ENCODE measurements at places on chromosomes 2 and 18. TPM values are rescaled to one million over a fixed set of nuclear protein-coding genes. Genes with fewer than 3 reads are reported as not detected.
A peak's percentile ranks its signal among the peaks of the same experiment; 100 is the strongest.

- no peak for DNase-seq
Measured at GRCh38 chr2:185835974-185836373, 97.4 kb downstream of the FSIP2 start.

- DNase-seq, result no peak
Measured at GRCh38 chr2:113238871-113239839, 39.6 kb downstream of the PAX8 start.

- DNase-seq, result no peak
Measured at GRCh38 chr18:3016585-3017297, 3.8 kb upstream of the LPIN2 start.

GRCh38 chr18:22213333-22213973, 44.1 kb downstream of the GATA6 start:
- DNase-seq, result no peak

DNA sequence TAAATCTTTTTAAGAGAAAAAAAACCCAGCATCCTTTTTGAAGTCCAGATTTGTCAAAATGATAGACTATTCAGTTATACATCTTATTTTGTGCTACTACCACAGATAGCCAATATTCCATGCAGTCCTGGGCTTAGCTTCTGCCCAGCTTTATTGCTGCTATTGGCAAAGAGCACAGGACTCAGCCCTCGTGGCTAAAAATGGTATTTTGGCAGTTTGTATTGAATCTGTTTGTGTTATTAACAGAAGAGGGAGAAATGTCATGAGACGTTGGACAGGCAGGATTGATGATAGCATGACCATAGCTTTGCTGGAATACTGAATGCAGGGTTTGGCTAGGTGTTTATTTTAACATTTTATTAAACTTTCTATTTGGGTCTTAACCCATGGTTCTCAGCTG, 19.4 kb downstream of the ELAC1 start:
- no peak for DNase-seq

DNA sequence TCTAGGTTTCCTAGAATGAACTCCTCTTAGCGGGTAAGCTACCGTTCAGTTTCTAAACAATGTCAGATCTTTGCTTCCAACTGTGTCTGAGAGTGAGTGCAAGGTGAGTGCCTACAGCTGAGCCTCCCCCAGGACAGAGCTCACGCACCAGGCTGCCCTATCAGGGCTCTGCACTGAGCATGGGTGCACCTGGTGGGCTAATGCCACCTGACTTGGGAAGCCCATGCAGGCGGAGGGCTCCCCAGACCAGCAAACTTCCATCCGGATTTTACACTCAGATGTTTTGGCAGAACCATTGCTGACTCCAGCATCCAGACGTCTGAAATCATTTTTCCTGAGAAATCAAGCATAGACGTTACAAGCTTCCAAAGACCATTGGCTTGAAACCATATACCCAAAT, 16.1 kb upstream of the MLPH start:
- no peak for DNase-seq

DNA sequence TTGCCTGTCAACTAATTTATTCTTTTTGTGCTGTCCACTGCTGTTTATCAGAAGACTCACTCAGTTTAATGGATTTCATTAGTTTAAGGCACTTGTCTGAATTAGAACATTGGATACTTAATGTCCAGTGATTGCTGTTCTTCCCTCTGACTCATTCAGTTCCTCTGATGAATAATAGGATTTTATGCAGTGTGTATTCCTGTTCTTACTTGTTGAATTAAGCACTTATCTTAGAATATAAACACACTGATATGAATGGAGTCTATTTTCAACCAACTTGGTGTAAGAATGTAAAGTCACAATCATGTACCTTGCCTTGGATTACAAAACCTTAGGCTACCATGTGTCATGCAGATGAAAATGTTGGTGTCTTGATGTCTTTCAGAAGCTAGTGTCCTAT, 87.0 kb upstream of the PROKR1 start:
- DNase-seq, result no peak

DNA sequence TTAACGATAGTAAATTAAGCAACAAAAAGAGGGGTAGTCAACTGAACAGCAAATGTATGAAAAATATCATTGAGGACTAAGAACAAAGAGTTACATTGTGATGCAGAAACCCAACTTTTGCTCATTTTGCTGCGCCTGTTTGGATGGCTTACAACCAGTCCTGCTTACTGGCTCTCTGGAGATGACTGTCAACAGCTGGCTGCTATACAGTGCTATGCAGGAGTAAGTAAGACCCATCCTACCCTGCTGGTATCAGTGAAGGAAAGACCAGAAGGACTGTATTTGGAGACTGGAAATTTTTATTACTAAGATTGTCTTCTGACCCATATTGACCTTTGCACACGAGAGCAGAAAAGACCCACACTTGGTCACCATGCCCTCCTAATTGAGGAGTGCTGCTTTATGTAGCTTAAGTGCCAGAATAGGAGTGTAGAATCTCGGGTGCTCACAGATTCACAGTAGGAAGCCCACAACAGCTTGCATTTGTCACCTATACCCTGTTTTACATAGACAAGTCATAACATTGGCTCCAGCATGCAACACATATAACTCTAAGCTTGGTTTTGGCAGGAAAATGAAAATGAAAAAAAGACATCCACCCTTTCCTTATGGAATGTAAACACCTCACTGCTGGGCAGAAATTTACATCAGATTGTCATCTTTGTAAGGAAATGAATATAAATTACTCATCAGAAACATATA, 1915.0 kb upstream of the CELF4 start:
- no peak for DNase-seq

- DNase-seq, result no peak
Measured at GRCh38 chr2:227186751-227187150, 22.3 kb downstream of the COL4A3 start.

DNA sequence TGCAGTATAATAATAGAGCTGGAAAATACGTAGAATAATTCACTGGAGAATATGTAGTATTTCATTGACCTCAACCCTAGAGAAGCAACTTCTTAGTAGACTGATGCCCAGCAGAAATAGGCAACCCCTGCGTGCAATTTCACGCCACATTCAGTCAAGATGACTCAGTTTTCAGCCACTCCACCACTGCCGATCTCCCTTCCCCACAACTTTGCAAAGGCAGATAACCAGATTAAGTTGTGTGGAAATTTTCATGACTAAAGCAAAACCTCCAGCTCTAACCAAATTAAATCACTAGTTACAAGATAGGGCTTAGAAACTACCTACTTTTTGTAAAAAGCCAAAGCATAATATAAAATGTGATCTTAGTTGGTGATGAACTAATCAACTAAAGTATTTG, 63.3 kb upstream of the STK17B start:
- no peak for DNase-seq

GRCh38 chr18:57833441-57834101, 30.5 kb upstream of the ATP8B1 start:
- DNase-seq, result no peak

- no peak for DNase-seq
Measured at GRCh38 chr2:27622921-27623384, 5.9 kb downstream of the CCDC121 start.

GRCh38 chr18:79943608-79944125, 7.8 kb downstream of the SLC66A2 start:
- DNase-seq, result no peak

DNA sequence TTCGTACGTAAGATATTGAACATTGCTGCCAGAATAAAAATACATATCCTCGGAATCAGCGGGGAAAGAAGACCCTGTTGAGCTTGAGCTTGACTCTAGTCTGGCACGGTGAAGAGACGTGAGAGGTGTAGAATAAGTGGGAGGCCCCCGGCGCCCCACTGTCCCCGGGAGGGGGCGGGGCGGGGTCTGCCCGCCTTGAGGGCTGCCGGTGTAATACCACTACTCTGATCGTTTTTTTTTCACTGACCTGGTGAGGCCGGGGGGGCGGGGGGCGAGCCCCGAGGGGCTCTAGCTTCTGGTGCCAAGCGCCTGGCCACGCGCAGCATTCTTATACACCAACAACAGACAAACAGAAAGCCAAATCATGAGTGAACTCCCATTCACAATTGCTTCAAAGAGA, 324.0 kb upstream of the REG3G start:
- no peak for DNase-seq

- DNase-seq, result no peak
Measured at GRCh38 chr2:220556658-220557057, 929.2 kb downstream of the SLC4A3 start.

- DNase-seq, result peak; percentile 88
Measured at GRCh38 chr2:85421260-85422071, 3.0 kb downstream of the SH2D6 start.

- peak; percentile 48 for DNase-seq
Measured at GRCh38 chr2:102141011-102141943, 1.3 kb upstream of the IL1R1 start.

- DNase-seq, result no peak
Measured at GRCh38 chr2:125167152-125167551, 1142.1 kb downstream of the CNTNAP5 start.

DNA sequence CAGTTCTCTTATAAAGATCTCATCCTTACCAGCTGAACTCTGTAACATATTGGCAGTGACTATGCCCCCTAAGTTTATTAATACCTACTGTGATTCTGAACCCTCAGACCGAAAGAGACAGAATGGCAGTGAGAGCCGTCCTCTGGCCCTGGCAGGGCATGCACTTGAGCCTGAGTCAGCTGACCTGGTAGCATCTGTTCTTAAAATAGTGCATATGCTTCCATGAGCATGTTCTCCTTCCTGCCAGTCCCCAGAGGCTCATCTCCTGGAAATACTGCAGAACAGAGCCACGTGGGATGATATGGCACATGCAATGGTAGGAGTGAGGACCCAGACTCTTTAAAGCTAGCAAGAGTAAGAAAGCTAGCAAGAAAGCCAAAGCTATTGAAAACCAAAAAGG, 59.0 kb downstream of the RASGRP3 start:
- no peak for DNase-seq

DNA sequence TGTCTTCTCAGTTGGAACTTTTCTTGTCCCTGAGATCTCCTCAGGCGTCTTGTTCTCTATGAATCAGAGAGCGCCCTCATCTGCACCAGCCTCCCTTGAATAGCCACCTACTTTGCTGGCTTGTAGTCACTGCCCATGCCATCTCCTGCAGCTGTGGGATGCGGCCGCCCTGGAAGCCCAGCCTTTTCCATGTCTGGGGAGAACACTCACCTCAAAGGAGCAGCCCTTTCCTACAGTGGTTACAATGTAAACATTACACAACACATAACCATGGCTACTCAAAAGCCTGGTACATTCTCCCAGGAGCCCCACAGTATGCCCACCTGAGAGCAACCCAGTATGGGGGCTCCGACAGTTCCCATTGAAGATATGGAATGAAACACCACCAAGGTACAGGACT, 351.0 kb downstream of the EN1 start:
- no peak for DNase-seq

- no peak for DNase-seq
Measured at GRCh38 chr2:120760446-120761135, 24.9 kb downstream of the GLI2 start.

DNA sequence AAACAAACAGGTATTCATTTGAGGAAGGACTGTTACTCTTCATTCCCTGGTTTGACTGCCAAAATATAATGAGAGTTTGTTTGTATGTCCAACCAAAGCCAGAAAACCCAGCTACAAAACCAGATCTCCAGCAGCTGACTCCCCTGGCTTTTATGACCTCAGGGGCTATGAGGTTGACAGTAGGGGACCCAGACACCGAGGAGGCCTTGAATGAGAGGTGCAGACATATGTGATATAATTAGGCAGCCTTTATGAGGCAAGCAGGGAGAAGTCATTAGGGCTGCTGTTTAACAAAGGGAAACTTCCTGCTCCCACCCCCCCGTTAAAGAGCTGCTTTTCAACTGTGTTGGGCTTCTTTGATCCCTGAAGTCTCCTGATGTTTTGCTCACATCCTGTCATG, 236.7 kb downstream of the SLC4A3 start:
- DNase-seq, result no peak

DNA sequence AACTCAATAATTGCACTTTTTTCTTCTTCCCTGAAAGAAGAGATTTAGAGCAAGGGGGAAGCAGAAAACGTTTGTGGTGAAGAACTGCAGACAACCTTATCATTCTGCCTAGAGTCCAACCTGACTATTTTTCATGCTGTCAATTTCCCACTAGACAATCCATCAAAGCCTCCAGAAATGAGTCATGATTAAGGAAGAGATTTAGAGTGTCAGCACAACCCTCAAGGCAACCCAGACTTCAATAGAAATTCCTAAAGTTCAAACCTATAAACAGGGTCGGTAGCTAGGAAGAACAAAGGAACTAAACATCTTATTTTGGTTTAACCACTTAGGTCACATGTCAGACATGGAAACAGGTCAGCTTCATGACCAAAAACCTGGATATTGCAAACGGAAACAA, 86.9 kb downstream of the SLC25A12 start:
- DNase-seq, result no peak

- no peak for DNase-seq
Measured at GRCh38 chr18:58552057-58552461, 76.8 kb downstream of the ALPK2 start.

- no peak for DNase-seq
Measured at GRCh38 chr2:152343426-152343825, 8.5 kb downstream of the FMNL2 start.

- no peak for DNase-seq
Measured at GRCh38 chr18:25876330-25876948, 214.0 kb downstream of the SS18 start.

GRCh38 chr2:216492597-216493333, 5.9 kb upstream of the RPL37A start:
- DNase-seq, result no peak

- DNase-seq, result no peak
Measured at GRCh38 chr2:99200076-99200800, 19.3 kb downstream of the MRPL30 start.

- DNase-seq, result no peak
Measured at GRCh38 chr2:75292826-75293225, 93.5 kb upstream of the TACR1 start.

Gene REG1B
- not detected for total RNA-seq

Gene GULP1
- total RNA-seq, result 0.42 TPM

Gene PSMG2
- total RNA-seq, result 27.2 TPM

Gene RAB12
- total RNA-seq, result 26.4 TPM

Gene CHRND
- not detected for total RNA-seq

Gene SERPINB2
- not detected for total RNA-seq

Gene MAPRE3
- 20.3 TPM for total RNA-seq

Gene GPR155
- total RNA-seq, result 11.3 TPM

Gene CLEC4F
- not detected for total RNA-seq

Gene GTF2A1L
- total RNA-seq, result 0.58 TPM

All from right lobe of liver (tissue), 6 donors.